ENCODE measurements at places on chromosomes 7 and 10.

- peak; percentile 30 for DNase-seq
Observed at GRCh38 chr7:50332241-50333165, 28.0 kb downstream of the IKZF1 start.

DNA sequence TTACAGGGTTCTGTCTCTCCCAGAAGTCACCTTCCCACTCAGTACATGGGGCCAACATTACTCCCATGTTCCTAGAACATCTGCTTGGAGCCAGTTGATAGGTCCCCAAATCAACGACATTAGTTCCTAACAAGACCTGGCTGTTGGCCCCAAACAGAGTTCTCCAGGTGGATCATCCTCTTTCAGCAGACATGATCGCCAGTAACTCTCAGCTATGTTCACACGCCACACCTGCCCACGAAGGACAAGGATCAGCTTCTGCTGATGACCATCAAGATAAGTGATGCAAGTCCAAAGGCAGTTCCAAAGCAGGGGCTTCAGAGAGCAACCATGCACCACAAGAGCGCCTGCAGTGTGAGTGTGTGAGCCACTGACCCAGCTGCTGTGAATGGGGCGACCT lies 11.0 kb downstream of the ZNF777 start:
- DNase-seq, result no peak

DNA sequence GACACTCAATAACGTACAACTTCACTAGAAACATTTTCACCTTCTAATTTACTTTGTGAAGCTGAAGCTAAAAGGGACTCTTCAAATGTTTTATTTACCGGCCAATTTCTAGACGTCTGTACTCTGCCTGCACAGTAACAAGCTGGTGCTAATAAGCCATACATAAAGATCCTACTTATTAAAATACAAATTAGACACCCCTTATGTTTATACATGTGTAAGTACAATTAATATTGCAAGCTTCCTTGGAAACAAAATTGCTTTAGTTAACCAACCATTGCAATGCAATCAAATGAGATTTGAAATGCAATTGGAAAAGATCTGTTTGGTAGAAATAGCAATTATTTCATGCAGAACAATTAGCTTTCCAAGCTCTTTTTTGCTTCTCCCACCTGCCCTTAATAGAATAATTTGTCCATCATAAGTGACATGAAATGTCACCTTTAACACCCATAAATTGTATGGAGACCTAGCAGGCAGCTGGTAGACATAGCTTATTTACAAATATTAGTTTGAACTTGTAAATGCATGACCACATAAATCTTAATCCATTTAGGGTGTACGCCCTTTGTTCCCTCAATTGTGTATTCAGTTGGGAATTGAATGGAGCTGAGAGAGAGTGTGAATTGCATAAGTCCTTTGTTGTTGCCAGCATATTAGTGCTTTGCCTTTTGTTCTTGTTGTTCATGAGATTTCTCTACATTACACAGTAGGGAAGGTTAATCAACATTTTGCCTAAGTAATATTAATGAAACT lies 277.1 kb downstream of the CACNA2D1 start:
- DNase-seq, result no peak

DNA sequence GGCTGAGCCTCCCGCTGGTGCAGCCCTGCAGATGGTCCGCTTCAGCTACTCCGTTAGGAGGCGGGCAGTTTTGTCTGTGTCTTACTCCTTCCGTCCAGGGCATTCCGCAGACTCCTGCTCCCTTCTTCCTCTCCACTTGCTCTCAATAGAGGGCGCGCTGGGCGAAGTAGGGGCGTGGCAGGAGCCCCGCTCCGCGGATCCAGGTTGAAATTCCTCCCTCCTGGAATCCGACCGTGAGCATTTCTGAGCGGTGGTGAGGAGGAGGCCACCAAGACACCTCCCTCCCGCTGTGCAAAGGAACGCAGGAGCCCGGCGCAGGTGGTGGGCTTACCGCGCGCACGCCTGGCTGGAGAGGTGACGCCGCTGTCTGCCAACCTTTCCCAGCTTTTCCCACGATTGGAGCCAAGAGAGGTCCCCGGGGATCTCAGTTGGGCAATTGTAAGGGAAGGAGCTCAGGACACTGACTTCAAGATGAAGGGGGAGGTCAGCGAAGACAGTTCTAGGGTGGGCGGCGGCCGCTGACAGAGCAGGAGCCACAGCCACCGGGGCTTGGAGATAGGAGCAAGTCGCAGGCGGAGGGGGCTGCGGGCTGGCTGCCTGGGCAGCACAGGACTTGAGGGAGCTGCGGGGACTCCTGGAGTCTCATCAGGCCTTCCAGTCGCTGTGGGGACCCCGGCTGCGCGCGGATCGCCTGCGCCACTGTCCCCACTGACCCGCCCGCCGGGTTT lies 1011.3 kb downstream of the XPNPEP1 start:
- peak; percentile 5 for DNase-seq

DNA sequence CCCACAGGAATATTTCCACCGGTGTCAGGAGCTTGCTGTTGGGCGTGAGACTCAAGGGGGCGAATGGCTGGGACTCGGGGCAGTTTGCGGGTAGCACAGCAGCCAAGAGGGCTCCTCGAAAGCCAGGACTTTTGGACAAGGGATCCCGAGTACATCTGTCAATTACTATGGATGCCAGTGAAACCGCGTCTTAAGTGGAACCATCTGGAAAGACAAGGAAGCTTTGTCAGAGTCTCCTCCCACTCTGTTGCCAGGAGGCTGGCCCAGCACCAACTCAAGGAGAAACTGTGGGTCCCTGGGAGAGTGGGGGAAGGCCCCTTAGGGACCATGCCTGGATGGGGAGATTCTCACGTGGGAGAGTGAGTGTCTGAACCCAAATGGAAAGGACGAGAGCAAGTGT lies 57.1 kb downstream of the C10orf143 start:
- DNase-seq, result no peak

- peak; percentile 30 for DNase-seq
Observed at GRCh38 chr10:48802611-48803071, 118.0 kb downstream of the WDFY4 start.

- DNase-seq, result no peak
Observed at GRCh38 chr7:140479739-140480084, 407 bp upstream of the MKRN1 start.

- no peak for DNase-seq
Observed at GRCh38 chr10:47071891-47072290, 160.7 kb downstream of the PTPN20 start.

DNA sequence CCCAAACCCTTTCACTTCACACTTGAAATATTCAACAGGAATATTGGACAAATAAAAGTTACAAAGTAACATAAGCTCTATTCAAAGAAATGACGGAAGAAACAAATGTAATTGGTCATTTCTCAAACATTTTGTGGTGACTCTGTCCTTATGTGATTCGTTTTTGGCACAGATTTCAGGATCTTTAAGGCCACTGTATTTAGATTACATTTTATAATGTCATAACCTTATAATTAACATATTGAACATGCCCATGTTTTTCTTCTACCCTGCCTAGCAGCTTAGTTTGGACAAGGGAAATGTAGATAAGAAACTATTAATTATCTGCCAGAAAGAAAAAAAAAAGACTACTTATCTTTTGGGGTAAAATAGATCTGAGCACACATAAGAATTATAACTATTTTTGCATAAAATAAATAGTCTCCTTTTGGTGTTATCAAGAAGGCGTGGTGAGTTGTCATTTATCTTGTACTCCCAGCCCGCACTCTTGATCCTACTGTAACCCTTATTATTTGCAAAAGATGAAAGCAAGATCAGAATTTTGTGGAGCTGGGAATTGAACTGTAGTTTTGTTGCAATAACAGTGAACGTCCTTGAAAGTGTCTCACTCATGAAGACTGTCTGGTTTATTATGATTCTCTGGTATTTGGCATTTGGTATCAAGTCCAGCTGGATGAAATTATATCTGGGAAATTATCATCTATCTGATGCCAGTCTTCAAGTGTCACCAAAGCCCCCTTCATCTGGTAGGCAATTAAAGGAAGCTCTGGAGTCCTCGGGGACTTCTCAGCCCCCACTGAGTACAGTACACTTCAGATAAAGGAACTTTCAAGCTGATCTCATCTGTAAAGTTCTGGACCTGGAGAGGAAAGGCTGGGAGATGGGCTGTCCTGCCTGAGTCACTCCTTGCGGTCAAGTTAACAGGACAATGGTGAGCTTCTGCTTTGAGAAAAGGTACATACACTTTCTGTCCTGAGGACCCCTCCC lies 175.7 kb upstream of the INHBA start:
- DNase-seq, result no peak

DNA sequence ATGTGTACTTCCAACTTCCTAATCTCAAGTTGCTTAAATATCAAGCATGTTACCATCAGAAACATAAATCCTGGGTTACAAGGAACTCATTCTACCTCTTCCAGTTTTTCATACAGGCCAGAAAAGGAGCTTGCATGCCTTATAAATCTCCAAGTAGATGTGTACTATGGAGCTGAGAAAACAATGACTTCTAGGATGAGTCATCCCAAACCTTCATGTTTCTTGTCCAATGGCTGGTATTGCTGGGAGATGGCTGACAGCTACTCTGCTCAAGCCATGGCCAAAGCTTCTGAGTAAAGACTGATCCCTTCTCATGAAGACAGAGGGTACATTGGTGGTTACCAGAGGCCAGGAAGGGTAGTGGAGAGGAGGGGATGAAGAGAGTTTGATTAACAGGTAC lies 8.6 kb downstream of the RAPGEF5 start:
- no peak for DNase-seq

All from activated CD4-positive, alpha-beta T cell treated with anti-CD3 and anti-CD28 coated beads for 36 hours (primary cell).